T-helper 9 cell (primary cell): ENCODE measurements at places on chromosomes 3 and 15.

GRCh38 chr3:37400945-37401344 is 226.6 kb upstream of the LRRFIP2 start:
- DNase-seq = no peak

GRCh38 chr3:12400616-12401194 is 83.6 kb upstream of the TSEN2 start:
- DNase-seq = no peak

GRCh38 chr3:139676632-139677387 is 962 bp downstream of the NMNAT3 start:
- no peak for DNase-seq

DNA sequence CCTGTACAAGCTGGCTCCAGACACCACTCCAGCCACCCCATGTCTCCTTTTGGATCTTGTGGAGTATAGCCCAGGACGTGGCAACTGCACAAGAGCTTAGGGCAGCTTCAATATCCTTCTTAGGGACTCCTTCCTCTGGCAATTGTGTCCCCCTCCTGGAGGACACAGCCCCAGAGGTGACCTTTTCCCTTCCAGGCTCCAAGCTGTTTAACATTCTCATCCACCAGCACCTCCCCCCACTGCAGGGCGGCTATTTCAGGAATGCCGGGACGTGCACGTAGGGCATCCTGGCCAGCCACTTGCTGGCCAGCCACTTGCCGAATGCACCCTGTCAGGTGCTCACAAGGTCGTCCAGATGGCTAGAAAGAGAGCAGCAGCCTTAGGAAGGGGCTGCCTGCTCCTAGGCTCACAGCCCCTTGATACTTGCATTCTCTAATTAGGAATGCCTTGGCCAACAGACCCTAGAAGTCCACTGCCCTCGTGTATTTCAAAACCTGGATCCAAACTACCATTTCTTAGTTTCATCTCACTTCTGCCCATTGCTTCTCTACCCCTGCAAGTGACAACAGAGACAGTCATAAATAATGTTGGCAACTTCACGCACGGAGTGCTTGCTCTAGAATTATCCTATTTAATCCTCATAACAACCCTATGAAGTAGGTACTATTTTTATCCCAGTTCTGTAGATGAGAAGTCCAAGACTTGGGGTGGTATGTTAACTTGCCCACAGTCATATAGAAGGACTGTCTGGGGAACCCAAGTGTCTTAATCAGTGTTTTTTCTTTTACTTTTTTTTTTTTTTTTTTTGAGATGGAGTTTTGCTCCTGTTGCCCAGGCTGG is 24.5 kb upstream of the IDH2 start:
- no peak for DNase-seq

- DNase-seq = no peak
Observed at GRCh38 chr15:71802770-71803169, 7.6 kb upstream of the NR2E3 start.

DNA sequence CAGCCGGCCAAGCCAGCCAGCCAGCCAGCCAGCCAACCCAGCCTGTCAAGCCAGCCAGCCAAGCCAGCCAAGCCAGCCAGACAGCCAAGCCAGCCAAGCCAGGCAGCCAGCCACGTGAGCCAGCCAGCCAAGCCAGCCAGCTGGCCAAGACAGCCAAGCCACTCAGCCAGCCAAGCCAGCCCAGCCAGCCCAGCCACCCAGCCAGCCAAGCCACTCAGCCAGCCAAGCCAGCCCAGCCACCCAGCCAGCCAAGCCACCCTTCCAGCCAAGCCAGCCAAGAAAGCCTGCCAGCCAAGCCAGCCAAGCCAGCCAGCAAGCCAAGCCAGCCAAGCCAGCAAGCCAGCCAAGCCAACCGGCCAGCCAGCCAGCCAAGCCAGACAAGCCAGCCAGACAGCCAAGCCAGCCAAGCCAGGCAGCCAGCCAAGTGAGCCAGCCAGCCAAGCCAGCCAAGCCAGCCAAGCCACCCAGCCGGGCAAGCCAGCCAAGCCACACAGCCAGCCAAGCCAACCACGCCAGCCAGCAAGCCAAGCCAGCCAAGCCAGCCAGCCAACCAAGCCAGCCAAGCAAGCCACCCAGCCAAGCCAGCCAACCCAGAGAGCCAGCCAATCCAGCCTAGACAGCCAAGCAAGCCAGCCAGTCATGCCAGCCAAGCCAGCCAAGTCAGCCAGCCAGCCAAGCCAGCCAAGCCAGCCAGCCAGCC is 199.5 kb downstream of the GOLGA6L6 start:
- DNase-seq = no peak

DNA sequence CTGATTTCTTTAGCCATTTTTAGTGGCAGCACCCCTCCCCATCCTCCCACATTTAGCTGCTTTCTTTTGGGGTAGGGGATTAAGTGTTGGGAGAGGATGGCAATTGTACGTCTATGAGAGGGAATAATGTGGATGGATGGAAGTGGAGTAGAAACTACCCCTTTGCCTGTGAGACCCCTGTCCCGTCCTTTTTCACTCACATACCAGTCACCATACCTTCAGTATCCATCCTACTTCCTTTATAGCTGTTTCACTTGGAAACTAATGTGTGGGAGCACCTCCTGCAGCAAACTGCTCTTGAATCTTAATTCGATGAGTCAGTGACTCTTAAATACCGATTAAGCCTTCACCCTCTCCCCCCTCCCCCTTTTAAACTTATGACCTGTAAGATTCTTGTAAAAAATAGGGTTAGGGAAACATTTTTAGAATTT is 730 bp downstream of the SPRED1 start:
- no peak for DNase-seq

DNA sequence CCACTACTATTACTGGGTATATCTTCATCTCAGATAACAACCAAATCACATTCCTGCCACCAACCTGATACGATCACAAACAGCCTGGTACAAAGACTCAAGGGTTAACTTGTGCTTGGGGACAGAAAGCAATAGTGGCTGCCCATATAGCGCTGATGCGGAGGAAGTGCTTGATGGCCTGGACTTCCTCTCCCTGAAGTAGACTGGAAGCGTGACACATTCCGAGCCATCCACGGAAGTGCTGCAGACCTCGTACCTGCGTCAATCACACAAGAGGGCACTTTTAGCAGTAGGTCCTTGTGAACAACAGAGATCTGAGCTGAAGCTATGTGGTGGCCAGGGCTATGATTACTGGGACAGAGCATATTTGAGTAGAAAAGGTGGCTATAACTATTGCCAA is 17.3 kb upstream of the C3orf62 start:
- DNase-seq = no peak
